ENCODE measurements at places on chromosomes 1 and 21. TPM values are rescaled to one million over a fixed set of nuclear protein-coding genes. Genes with fewer than 3 reads are reported as not detected.

GRCh38 chr1:234731569-234732085 is 121.6 kb upstream of the IRF2BP2 start:
- DNase-seq = no peak

GRCh38 chr21:38037416-38037815 is 121.2 kb upstream of the KCNJ6 start:
- DNase-seq = no peak

The AGBL4 gene
- total RNA-seq = not detected

The ADAMTS5 gene
- total RNA-seq = not detected

GRCh38 chr1:147167365-147167764 is 4.9 kb downstream of the PRKAB2 start:
- no peak for DNase-seq

DNA sequence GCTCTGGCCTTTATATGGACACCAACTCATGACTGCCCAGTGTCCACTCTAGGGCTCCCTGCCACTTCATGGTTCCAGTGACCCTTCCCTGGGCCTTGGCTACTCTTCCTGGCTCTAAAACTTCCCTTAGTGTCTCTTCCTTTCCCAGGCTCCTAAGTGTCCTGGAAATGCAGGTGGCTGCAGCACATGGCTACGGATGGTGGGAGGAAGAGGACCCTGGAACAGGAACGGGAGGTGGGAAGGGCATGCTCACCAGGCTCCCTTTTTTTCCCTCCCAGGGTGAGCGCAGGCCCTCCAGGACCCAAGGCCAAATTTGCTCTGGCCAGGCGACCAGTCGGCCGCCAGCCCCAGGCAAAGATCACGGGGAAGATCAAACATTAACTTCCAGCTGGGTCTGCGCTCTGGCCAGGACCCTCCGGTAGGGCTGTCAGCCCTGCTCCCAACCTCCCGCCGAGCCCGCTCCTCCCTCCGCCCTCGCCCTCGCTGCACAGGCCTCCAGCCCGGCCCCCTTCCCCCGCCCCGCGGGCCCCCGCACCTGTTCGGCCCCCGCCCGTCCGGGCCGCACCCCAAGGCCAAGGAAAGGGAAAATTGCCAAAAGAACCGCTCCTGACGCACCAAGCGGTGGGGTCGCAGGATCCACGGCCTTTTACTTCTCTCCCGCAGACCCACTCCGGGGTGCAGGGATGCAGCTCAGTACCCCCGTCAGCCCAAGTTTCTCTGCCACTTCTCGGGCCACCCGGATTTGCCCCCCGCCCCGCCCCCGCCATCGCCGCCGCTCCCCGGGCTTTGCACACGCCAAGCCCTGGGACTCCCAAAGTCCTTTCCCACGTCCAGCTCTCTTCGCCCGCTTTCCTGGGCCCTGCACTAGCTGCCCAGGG is 894 bp downstream of the TCEA3 start:
- DNase-seq = peak; percentile 75

DNA sequence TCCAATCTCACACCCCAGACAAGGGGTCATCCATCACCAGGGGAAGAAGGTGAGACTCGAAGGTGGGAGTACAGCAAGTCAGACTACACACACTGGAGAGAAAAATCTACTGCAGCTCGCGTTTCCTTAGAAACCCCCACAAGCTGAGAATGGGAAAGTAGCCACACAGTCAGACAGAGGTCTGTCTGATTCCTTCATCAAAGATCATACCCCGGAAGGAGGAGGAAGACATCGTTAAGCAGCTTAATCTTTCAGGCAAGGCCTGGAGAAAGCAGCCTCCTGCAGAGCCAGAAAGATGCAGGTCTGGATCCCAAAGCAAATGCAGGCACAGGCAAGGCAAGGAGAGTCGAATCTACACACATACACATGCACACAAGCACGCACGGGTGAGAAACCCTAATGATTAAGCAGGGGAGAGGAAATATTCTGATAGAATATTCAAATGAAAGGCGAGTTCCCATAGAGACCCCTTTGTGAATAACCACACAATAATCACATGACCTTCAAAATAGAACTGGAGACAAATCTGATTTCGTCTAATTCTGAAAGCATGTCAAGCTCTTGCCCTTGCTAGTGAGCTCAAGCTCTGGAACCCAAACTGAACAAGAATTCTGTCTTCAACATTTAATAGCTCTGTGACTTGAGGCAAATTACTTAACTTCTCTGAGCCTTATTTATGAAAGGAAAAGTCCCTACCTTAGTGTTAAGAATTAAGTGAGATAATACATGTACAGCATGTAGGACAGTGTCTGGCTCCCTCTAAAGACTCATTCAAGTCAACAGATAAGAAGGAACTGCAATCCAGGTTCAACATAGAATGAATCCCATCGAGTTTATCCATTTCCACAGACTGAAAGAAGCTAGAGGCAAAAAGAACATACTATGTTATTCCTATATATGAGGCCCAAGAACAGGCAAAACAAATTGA is 387.8 kb downstream of the OMA1 start:
- no peak for DNase-seq

- no peak for DNase-seq
Observed at GRCh38 chr1:9737057-9737456, 85.5 kb downstream of the PIK3CD start.

DNA sequence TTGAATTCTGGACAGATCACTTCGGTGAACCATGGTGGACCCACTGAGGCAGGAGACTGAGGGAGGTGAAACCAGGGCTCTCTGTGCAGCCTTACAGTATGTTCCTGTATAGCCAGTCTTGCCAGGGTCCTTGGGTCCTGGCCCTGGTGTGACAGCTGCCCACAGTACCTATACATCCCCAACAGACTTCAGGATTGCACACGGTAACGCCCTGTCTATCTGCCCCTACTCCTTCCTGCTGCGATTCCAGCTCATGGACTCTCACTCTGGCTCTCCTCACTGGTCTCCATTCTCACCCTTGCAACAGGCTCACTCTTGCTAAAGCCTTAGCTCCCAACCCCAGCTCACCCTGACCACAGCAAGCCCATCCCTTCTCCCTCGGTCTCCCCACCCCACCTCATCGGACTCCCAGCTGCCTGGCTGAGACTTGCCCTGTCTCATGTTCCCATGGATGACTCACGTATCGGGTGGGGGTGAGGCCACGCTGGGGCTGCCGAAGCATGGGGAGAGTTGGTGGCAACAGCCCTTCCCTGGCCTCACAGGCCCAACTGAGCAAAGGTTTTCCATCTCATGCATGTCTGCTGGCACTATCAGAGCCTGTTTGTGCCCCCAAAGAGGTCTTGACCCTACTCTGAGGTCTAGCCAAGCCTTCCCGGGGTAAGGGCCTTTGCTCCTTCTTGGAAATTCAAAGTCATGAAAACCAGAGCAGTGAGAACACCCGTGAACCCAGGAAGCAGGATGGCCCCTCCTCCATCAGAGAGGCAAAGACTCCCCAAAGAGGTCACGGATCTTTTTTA is 7.1 kb downstream of the PHLDA3 start:
- DNase-seq = peak; percentile 54

The ZSWIM5 gene
- total RNA-seq = 0.49 TPM

- DNase-seq = no peak
Observed at GRCh38 chr1:46288485-46289133, 14.8 kb downstream of the LRRC41 start.

GRCh38 chr21:39661740-39662139 is 49.0 kb downstream of the B3GALT5 start:
- no peak for DNase-seq

- DNase-seq = no peak
Observed at GRCh38 chr1:221517961-221518360, 223.9 kb downstream of the DUSP10 start.

GRCh38 chr1:179803918-179804317 is 60.8 kb downstream of the FAM163A start:
- no peak for DNase-seq

DNA sequence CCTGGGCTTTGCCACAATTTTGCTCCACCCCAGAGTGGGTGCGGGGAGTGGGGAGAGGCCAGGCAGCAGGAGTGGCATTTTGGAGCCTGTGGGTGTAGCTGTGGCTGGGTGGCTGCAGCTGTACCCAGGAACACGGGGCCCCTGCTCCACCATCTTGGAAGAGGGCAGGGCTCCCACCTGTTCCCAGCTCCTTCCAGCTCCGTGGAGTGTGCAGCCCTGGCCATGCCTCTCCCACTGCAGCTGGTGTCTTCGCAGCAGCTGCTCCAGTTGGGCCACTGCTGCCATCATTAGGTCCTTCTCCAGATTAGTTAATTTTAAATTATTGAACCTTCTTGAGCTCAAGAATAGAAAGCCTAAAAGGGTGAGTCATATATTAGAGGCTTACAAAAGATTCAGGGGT is 17.6 kb downstream of the FAM20B start:
- DNase-seq = no peak

The DENND2C gene
- total RNA-seq = 1.1 TPM

DNA sequence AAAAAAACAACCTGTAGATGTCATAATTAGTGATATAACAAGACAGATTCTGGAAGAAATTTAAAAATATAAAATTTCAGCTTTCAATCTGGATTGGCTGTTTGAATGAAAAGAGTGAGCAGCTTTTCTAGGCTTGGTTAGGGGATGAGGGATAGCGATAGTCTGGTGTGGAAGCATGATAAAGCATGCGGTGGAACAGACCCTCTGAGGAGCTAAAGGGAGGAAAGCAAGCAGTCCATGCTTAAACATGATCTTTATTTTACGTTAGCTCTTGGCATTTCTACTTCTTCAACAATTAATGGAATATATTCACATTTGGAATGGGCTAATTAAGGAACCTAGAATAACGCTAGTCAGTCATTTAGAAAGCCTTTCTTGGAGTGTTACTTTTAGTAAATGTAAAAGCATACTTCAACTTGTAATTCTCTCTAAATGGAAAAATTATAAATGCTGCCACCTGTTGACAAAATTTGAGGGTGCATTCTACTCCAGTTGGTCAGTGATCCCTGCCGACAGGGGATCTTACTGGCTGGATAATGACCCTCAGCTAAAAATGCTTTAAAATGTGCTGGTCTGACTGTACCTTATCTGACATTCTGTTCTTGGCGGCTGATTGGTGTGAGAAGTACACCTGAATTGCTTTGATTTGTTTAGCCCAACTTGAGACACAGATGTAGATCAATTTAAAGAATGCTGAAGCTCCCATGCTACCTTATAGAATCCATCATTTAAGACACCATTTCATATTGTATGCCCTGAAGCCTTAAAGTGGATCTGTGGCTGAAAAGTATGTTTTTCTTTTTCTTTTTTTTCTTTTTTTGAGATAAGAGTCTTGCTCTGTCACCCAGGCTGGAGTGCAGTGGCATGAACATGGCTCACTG is 61.2 kb downstream of the AK4 start:
- DNase-seq = peak; percentile 52

DNA sequence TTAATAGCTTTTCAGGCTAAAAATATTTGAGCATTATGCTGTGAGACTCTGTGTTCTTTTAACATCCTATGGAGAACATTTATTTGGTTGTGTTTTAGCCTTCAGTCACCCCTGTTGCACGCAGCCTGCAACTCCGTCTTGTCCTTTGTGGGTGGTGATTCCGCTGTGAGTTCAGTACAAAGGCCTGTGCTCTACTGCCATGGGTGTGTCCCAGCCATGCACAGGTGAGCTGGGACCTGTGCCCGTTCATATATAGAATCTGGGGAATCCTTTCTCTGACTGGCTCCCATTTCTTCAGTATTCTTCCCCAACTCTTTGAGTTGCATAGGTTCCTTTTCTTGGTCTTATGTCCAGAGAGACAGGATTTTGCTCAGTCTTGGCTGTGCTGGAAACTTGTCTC is 61.4 kb downstream of the ACTL8 start:
- no peak for DNase-seq

GRCh38 chr21:35699361-35699760 is 361.0 kb downstream of the SETD4 start:
- no peak for DNase-seq

- no peak for DNase-seq
Observed at GRCh38 chr1:205140113-205140512, 18.3 kb upstream of the RBBP5 start.

All from Caco-2 (cell line).